ENCODE measurements at places on chromosomes 2 and 18.

DNA sequence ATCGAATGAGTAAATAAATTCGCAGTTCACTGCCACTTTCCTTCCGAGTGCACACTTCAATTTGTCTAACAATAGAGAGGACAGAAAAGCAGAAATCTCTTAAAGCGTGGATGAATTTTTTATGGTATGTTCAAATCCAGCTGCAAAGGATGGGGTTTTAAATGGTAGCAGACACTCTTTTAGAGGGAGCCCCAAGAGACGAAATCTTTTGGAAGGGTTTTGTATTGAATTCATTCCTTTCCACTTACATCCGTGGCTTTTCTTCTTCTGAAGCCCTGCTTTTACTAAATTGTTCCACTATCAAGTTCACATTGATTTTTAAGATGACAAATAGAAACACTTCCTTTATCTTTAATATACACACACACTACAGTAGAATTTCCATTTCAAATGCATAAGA is 680.7 kb downstream of the NR4A2 start:
- DNase-seq = no peak

DNA sequence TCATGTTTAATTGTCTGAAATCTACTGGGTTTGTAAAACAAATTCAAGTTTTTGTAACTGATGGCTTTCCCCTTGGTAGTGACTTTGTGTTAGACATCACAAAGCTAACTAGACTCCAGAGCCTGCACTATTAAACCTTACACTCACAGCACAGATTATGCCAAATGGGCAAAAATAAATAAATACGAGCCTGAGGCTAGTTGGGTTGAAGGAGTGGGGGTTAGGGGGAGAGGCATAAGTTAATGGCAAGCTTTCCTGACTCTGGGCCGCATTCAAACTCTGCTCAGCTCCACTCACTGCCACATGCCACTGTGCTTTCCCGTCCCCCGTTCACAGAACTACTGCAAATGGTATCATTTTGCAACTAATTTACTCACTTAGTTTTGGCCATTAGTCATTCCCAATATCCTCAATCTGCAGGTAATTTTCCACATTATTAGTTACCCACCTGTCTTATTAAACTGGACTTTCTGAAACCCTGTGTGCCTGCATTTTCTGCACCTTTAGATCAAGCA is 1079.9 kb upstream of the PIK3C3 start:
- no peak for DNase-seq

GRCh38 chr2:50284188-50284587 is 747.7 kb downstream of the NRXN1 start:
- no peak for DNase-seq

- DNase-seq = no peak
These were observed 183.3 kb upstream of the SESTD1 start for GRCh38 chr2:179447839-179448447.

- DNase-seq = no peak
These were observed 265.7 kb upstream of the ZC3H15 start for GRCh38 chr2:186220409-186220808.

- DNase-seq = no peak
These were observed 21.2 kb downstream of the ZSCAN30 start for GRCh38 chr18:35268821-35269220.
